ENCODE measurements at places on chromosomes 6 and 20.

GRCh38 chr6:43668151-43669028 lies 19.2 kb downstream of the MRPS18A start:
- DNase-seq, result peak; percentile 1

GRCh38 chr6:131040866-131041265 lies 22.2 kb downstream of the EPB41L2 start:
- DNase-seq, result no peak

DNA sequence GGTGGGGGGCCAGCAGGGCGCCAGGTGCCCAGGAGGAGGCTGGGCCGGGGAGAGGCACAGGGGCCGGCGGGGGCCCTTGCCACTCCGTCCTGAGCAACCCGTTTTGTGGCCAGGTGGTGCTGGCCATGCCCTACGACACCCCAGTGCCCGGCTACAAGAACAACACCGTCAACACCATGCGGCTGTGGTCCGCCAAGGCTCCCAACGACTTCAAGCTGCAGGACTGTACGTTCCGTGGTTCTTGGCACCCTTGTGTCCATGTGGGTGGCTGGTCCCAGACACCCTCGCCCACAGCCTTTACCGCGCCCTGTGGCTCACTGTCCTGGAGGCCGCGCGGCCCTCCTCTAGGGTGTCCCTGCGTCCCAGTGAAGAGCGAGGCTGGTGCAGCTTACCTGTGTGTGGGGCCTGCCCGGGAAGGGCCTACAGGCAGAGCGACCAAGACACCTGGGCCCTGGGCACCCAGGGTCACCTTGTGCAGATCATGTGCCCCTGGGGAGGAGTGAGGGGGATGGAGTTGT lies 28.7 kb downstream of the PYGB start:
- no peak for DNase-seq

GRCh38 chr6:24426729-24427446 lies 24.2 kb downstream of the MRS2 start:
- DNase-seq, result no peak

DNA sequence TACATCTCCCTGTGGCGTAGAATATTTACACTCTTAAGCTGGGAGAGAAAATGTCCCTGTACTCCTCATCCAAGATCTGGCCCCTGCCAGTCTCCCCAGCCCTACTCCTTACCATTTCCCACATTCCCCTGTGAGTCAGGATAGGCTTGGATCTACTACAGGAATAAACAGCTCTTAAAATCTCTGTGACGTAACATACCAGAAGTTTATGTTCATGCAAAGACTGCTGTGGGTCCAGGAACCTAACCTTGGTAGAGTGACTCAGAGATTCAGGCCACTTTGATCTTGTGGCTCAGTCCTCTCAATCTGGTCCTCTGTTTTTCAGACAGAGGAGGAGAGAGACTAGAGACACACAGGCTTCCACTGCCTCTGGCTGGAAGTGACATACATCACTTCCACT lies 38.5 kb upstream of the GPR6 start:
- DNase-seq, result no peak
